ENCODE measurements at places on chromosomes 12 and 14.

DNA sequence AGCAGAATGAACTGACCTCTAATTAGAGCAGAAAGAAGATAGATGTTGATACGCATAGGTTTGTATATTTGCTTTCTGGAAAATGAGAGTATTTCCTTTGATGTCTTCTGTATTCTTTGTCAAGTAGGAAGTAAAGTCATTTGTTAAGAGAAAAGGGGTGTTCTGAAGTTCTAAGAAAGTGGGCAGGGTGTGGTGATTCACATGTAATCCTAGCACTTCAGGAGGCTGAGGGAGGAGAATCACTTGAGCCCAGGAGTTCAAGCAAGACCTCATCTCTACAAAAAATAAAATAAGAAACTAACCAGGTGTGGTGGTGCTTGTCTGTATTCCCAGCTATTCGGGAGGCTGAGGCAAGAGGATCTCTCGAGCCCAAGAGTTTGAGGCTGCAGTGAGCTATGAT is 2.8 kb downstream of the RHNO1 start:
- DNase-seq = no peak

GRCh38 chr12:93336291-93336741 is 41.4 kb upstream of the NUDT4 start:
- DNase-seq = no peak

- no peak for DNase-seq
Observed at GRCh38 chr14:103122947-103123633, at the start of gene TNFAIP2. TSS of gene TNFAIP2 (plus strand) at chr14:103123461. CDS start at chr14:103126458, 2,997 bp downstream.

GRCh38 chr14:74402401-74403251 is 23.4 kb downstream of the SYNDIG1L start:
- DNase-seq = no peak

DNA sequence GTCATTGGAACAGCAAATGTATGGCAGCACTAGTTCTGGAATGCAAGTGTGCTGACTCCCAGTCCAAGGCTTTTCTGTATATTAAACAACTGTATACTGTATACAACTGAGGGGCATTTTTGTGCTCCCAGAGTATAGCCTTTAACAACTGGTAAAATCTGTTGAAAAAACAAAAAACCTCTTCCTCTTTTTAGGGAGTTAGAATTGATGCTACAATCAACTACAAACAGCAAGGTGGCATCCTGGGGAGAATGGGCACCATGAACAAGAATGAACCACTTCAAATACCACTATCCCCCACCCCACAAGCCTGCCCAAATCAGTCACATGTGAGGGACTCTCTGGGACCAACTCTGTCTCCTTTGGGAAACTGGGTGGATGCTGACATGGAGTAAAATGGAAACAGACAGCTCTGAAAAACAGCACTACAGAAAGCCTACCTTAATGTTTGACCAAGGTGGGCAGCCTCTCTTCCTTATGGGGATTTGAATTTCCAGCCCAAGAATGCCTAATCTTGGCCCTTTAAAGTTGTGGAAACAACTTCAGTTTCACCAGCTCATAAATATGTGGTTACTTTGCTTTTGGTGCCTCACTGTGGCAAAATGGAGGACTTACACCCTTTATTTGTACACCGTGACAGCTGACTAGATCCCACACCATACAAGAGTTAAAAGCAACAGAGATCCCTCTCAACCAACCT is 7.5 kb downstream of the VTI1B start:
- DNase-seq = no peak

- DNase-seq = no peak
Observed at GRCh38 chr14:59013672-59014298, 174.7 kb upstream of the DAAM1 start.

DNA sequence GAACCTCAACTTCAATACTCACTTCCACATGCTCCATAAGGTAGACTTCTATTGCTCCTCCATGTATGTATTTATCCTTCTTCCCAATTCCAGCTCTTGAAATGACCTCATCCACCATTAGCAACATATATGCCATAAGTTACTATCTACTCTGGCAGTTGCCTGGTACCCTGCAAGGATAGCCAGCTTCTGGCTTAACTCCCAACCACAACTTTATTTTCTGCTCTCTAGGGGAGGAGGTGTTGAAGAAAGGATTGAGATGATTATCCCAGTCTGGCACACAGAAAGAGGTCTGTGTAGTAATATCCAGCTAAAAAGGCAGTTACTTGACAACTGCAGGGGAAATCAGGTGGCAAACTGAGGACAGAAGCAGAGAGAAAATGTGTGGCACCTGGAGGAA is 71.5 kb upstream of the MDM1 start:
- DNase-seq = no peak

Data from activated T-cell treated with anti-CD3 and anti-CD28 coated beads, Interleukin-2, amount 50 U/mL, for 4 hours (primary cell).